ENCODE measurements at places on chromosomes 12 and 14.
A peak's percentile ranks its signal among the peaks of the same experiment; 100 is the strongest.

DNA sequence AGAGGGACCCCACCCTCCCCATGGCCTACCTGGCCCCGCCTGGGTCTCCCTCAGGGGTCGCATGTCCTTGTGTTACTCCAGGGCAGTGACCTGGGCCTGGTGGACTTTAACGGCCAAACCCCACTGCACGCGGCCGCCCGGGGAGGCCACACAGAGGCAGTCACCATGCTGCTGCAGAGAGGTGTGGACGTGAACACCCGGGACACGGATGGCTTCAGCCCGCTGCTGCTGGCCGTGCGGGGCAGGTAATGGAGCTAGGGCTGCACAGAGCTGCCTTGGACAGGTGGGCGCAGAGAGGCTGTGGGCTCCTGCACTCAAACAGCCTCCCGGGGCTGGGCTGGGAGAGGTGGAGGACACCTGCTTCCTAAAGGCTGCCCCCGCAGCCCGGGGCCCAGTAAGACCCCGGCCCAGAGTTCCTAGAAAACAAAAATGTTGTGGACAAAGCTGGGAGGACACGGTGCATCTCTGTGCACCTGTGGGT is 21.6 kb downstream of the ASPG start:
- peak; percentile 6 for DNase-seq

DNA sequence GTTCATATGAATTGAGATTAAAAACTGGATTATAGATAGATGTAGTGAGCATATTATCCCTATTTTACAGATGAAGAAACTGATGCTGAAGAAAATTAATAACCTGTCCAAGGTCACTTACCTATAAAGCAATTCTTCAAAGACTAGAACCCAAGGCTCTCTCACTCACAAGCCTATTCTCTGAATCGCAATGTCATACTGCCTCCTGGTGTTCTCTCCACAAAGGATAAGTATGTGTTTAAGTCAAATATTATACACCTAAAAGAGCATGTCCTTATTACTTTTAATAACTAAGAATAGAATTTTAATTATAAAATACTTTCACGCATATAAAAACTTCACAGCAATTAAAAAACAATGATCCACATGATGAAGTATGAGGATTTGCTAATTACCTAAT is 721.3 kb upstream of the USP15 start:
- no peak for DNase-seq

GRCh38 chr12:47736877-47737676 is 11.8 kb upstream of the ENDOU start:
- DNase-seq = no peak

GRCh38 chr12:132872975-132873421 is 14.4 kb downstream of the CHFR start:
- peak; percentile 43 for DNase-seq

GRCh38 chr14:87233266-87233665 is 759.7 kb downstream of the GALC start:
- no peak for DNase-seq

- DNase-seq = no peak
These were observed 149.2 kb downstream of the EMP1 start for GRCh38 chr12:13345722-13346121.

DNA sequence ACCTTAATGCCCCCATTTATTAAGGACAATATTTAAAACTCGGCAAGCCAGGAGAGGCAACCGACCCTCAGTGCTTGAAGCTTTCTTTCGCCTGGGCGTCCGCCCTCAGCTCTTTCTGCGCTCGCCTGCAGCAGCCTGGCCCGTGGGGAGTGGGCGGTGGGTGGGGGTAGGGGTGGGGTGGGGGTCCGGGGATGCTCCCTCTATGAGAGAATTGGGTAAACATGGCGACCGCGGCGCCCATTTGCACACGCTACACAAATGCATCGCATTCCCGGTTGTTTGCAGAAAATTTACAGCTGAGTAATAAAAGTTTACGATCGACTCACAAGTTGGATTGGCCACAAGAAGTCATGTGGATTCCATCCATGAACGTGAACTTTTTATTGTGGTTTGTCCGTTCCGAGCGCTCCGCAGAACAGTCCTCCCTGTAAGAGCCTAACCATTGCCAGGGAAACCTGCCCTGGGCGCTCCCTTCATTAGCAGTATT is 7.7 kb downstream of the HOXC8 start:
- DNase-seq = no peak

Data from stimulated activated naive CD8-positive, alpha-beta T cell treated with anti-CD3 and anti-CD28 coated beads, Interleukin-15, amount 100 ng/mL, for 72 hours (primary cell).